ENCODE measurements at places on chromosomes 5 and 9.

DNA sequence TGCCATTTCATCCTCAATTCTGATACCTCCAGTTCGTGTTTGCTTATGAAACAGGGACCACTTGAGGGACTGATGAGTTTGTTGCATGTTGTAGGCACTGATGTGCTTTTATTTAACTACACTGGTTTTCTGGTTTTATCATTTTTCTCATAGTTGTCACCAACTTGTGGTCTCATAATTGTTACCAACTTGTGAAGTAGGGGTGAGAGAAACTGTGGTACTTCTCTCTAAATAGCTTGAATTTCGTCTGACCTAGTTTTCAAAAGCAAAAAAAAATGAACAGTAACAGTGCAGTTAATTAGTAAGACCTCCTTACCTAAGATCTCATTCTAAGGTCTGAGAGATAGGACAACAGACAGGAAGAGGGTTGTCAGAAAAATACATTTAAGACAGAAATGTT, 78.0 kb downstream of the ANXA2R start:
- ATAC-seq, result no peak

- peak; percentile 88 for ATAC-seq
Measured at GRCh38 chr9:134407121-134407779, 81.0 kb downstream of the RXRA start.

GRCh38 chr5:96595300-96596090, 66.7 kb upstream of the CAST start:
- ATAC-seq, result no peak

- ATAC-seq, result no peak
Measured at GRCh38 chr9:80028501-80028900, 456.7 kb downstream of the TLE4 start.

All from motor neuron (in vitro differentiated cells).